RPMI8226 (cell line): ENCODE measurements at places on chromosomes 6 and 20.

DNA sequence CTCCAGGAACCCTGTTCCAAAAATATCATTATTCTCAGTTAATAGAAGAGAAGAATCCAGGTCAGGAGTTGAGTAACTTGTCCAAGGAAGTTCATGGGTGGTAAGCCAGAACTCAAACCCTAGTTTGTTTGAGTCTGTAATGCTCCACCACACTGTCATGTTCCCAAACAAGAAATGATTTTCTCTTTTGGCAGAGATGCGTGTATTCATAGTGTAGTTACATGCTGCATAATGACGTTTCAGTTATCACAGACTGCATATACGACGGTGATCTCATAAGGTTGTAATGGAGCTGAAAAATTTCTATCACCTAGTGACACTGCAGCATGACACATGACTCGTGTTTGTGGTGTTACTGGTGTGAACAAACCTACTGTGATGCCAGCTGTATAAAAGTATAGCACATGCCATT, 102.6 kb downstream of the TULP4 start:
- DNase-seq = no peak

GRCh38 chr20:47280228-47280627, 76.3 kb downstream of the ZMYND8 start:
- DNase-seq = no peak

- DNase-seq = no peak
Observed at GRCh38 chr20:47780720-47781389, 4.4 kb downstream of the SULF2 start.

DNA sequence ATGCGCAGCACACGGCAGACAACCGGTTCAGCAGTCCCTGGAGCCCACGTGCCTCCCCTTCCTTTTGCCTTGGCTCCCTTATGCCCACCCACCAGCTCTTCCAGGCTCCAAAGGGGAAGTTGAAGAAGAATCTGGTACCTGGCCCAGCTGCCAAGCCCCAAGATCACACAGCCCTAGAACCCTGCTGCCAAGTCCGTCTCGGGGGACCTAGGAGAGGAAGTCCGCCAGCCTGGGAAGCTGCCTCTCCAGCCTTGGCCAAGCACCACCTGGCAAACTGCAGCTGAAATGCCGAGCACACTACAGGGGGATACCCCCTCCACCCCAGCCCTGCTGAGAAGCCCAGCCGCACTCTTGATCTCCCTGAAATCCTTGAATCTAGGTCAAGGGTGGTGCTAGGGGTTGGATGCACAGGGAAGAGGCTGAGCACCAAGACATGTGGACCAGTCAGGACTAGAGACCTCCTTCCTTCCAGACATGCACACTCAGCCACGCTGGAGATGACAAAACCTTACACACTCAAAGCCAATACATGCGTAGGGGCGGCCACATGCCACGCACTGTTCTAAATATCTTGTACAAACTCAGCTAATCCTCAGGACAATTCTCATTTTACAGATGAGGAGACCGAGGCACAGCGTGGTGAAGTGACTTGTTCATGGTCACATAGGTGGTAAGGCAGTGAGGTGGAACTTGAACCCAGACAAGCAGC, 124.1 kb downstream of the PREX1 start:
- DNase-seq = no peak

DNA sequence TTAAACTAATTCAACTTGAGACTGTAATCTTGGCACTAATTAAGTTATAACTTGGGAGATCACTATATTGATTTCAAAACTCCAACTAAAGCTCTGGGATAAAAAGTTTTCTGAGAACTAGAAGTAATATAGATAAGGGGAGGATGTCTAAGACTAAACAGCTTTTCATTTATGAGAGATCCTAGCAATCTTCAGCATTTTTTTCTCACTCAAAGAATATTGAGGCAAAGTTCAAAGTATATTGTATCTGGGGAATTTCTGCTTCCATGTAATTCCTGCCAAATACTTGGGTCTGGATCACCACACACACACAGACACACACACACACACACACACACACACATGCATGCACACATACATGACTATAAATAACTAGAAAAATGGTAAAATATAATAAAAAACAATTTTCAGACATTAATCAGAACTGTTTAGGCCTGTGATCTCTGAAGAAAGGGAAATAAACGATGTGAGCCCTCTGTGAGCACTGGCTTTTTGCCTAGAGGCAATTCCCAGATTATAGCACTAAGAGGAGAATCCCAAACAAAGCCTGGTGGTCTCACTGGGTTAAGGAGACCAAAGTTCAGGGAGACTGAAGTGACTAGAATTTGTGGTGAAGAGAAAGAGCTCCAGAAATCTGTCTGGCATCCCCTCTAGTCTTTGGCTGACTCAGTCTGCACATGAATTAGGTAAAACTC, 92.8 kb downstream of the ADAT2 start:
- DNase-seq = no peak

- no peak for DNase-seq
Observed at GRCh38 chr6:15800841-15801617, 138.2 kb upstream of the DTNBP1 start.

DNA sequence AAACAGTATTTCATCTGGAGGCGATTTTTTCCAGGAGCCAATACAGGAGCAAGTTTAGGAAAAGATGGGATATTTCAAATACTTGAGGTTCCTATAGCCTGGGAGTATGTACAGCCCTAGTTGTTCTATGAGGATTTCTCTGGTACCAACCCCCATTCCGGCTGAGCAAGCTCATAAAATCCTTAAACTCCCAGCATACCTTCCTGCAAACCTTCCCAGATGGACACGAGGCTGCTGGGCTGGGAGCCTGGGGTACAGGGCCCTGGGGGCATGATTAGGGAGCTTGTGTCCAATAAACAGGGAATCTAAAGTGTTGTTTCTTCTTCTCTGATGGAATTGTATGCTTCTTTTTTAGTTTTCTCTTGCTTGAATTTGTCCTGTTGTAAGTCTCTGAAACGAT, 1.5 kb downstream of the PRRC2A start:
- DNase-seq = no peak
